NCI-H524 treated with DMSO at 0.1 percent for 48 hours (cell line): ENCODE measurements at places on chromosomes 16 and 17.

GRCh38 chr16:82650804-82651203 lies 24.0 kb downstream of the CDH13 start:
- DNase-seq, result no peak

GRCh38 chr16:89113152-89113547 lies 19.5 kb downstream of the ACSF3 start:
- DNase-seq, result no peak

GRCh38 chr17:74429604-74430384 lies 2.1 kb upstream of the GPRC5C start:
- DNase-seq, result no peak

- DNase-seq, result no peak
Measured at GRCh38 chr17:30234296-30234695, 1.2 kb downstream of the SLC6A4 start.

- DNase-seq, result no peak
Measured at GRCh38 chr16:11583889-11584565, 2.7 kb downstream of the LITAF start.

- DNase-seq, result no peak
Measured at GRCh38 chr17:82397449-82398335, 20.5 kb upstream of the HEXD start.

- DNase-seq, result no peak
Measured at GRCh38 chr17:55342800-55343585, 78.2 kb downstream of the HLF start.

DNA sequence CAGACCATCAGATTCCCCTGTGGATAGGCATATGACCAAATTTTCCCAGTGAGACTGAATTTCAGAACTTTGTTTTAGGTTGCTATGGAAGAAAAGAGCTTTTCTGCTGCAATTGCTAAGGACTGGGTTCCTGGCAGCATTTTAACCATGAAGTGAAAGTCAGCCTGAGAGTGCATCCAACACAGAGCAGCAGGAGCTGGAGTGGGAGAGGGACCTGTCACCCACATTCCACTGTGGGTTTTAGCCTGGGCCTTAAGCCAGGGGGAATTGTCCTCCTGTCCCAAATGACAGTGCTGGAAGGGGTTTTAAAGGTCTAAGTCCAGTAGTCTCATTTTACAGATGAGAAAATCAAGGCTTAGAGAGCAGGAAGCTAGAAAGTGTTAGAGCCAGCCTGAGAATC lies 203.5 kb upstream of the N4BP1 start:
- DNase-seq, result no peak

DNA sequence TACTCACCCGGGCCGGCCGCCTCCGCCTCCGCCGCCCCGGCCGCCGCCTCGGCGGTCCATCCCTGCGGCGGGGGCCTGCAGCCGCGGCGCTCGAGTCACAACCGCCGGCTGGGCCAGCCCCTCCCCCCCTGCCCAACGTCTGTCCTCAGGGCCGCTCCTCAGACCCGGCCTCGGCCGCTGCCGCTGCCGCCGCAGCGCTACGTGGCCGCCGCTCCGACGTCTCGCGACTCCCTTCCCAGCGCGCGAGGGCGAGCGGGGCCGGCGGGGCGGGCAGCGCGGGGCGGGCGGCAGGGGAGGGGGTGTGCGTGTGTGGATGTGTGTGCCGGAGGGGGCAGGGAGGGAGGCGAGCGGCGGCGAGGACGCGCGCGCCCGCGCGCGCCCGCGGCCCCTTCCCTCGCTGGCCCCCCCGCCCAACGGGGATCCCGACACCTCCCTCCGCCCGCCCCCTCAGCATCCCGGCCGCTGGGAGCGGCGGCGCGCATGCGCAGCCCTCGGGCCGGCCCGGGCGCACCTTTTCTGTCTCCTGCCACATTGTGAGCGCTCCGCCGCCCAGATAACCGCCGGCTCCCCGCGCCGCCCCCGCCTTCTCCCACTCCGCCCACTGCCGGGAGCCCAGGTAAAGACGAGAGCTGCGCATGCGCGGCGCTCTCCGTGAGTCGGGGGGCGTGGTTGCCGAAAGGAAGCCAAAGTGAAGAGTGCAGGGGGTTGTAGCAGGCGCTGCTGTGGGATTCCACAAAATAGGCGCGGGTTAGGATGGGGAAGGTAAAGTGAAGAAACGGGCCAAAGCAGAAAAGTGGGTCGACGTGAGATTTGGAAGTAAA lies at the start of gene ZNF652:
ZNF652 (minus strand) TSS at position 349 of the 821 bp plus-strand sequence. CDS start 44,525 bp downstream, outside the sequence.
- peak; percentile 62 for DNase-seq

DNA sequence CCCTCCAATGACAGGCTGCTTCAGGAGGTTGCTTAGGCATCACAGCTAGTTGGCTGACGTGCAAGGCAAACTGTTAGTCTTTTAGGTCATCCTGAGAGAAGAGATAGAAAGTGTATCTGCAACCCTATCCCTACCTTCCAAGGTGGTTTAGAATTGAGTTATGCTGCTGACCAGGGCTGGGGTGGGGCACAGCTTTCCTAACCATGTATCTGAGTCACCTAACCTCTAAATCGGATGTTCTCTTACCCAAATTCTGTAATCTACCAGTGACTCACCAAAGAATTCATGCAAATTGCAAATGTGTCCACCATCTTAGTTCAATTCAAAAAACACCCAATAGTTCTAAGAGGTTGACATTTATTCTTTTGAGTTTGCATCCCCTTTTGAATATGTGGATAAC lies 107.2 kb upstream of the DYNLRB2 start:
- DNase-seq, result no peak

GRCh38 chr16:85984947-85985451 lies 86.0 kb downstream of the IRF8 start:
- no peak for DNase-seq
